ENCODE measurements at places on chromosomes 3 and 15.
A peak's percentile ranks its signal among the peaks of the same experiment; 100 is the strongest.

- peak; percentile 39 for DNase-seq
Measured at GRCh38 chr3:151837057-151837456, 23.1 kb downstream of the AADAC start.

DNA sequence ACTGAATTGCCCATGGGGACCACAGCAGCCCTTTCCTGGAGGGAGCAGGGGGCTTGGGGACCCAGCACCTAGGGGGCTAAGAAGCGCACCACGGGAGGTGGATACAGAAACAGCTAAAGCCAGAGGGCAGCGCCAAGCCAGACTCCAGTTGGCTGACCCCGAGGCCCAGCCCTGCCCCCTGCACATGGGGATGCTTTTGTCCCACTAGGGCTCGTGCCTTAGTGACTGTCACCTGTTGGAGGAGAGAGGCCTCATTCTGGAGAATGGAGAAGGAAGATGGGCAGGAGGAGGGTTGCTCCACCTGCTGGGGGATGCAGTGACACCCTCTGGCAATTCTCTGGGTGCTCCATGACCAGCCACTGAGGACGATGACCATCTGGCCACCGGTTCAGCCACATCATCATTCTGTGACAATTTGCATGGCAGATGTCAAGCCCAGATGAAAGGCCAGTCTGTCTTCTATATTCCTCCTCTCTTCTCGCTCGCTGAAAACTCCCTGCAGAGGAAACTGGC is 167.8 kb upstream of the TLE3 start:
- DNase-seq = no peak

DNA sequence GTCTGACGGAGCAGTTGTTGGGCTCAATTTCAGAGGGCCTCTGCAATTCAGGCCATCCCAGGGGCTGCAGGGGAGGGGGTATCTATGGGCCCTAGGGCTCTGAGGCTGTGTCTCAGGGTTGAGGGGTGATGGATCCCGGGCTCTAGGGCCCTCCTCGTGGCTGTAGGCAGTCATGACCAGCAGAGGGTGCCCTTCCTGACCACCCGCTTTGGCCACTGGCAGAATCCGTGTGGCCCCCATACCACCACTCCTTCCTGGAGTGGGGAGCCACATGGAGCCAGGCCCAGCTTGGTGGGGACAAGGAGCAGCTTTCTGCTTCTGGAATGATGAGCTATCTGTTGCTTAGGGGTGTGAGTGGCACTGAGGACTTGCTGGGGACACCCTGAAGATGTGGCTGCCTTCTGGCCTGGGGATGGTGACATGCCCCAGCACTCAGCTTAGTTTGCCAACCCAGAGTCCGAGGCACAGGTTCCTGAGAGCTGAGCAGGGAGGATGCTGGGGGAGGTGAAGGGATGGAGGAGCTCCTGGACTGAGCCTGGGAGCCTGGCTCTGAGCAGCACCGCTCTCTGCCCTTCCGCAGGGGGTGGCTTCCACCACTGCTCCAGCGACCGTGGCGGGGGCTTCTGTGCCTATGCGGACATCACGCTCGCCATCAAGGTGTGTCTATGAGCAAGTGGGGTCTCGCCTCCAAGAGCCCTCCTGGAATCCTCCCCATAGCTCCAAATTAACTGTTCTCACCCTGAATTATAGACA is 20.2 kb downstream of the HDAC11 start:
- DNase-seq = no peak

- DNase-seq = no peak
Measured at GRCh38 chr3:96863129-96863740, 48.8 kb downstream of the EPHA6 start.

- peak; percentile 39 for DNase-seq
Measured at GRCh38 chr3:119352863-119353527, 58.8 kb downstream of the ARHGAP31 start.

DNA sequence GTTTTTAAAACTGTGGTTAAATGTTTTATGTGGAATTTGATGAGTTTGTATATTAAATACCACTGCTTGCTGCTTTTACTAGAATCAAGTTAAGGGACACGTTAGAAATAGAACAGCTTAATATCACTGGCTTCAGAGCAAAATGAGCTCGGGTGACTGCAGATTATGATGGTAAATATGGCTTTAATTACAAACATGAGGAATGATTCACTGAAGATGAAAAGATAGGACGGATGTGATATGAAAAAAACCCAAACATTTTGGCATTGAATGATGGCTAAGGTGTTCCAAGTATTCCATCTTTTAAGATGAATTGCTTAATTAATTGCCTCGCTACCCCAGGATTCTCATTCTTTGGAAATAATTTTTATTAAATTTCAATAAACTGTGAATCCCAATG is 33.7 kb downstream of the SLC24A1 start:
- no peak for DNase-seq

DNA sequence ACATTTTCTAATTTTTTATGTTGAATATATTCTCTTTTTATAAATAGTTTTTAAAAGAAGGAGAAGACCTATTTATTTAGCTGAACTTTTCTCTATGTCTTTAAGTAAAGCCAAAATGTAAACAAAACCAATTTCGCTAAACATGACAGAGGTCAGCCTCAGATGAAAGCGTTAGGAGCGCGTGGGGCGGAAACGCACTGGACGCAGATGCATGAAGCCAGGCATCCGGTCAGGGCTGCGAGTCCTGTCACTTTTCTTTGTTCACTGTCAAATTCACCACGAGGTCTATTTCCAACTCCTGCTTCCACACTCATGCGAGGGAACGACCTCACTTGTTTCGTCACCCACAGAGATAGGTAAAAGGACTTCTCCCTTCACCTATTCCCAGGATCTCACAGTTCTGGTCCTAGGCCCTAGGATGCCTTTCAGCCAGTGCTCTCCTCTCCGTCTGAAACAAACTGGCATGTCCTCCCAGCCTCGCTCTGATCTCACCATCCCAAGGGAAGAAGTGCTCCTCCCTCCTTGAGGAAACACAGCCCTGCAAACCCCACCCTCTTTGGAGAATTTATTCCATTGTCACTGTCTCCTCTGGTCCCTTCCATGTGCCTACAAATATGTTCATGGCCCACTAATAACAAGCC is 57.9 kb downstream of the ITGB5 start:
- DNase-seq = no peak
